ENCODE measurements at places on chromosomes 3 and 15. TPM values are rescaled to one million over a fixed set of nuclear protein-coding genes. Genes with fewer than 3 reads are reported as not detected.

DNA sequence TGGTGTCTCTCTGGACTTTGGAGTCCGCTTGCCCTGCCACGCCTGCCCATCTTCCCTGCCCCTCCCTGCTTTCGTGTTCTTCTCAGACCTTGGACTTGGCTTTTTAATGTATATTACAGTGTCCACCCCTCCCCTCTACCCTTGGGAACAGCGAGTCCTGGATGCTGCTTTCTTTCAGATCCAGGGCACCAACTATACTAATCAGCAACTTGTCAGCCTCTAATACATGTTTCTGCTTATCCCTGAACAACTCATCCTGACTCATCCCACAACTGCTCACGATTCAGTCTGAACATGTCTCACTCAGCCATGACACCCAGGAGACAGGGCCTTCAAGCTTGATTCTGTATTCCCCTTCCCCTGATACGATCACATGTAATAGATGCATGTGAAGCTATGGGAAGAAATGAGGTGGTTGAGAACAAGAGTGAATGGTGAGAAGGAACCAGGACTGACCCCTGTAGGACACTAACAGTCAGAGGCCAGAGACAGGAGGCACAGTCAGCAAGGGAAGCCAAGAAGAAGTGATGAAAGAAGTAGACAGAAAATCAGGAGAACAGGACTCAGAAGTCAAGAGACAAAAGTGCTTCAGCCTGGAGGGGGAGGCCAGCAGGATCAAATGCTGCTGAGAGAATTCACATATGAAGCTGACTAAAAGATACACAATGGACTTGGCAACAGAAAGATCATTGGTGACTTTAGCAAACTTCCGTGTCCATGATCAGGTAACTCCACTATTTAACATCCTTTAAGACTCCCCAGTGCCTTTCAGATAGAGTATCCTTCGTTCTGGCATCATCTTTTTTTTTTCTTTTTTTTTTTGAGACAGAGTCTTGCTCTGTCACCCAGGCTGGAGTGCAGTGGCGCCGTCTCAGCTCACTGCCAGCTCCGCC, 35.4 kb downstream of the BCL2L10 start:
- DNase-seq: no peak
- H3K4me1 ChIP-seq: peaks cover 5% of the 10 kb centered on the region
- no peaks in the 10 kb centered on the region for H3K36me3 ChIP-seq
- no peak overlapping the region for H3K4me3 ChIP-seq
- no peak overlapping the region for H3K27ac ChIP-seq

DNA sequence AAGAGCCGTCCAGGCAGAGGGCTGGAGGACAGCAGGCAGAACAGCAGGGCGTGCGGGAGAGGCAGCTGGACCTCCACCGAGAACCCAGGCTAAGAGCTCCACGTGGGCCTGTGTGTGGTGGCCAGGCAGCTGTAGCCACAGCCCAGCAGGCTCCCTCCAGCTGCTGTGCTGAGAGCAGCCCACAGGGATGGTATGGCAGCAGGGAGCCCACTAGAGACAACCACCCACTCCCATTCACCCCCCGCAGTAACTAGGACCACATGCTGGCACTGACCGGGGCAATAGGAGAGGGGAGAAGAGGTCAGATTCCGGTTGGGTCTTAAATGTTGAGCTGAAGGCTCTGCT, 25.6 kb upstream of the MUSTN1 start:
- H3K36me3 ChIP-seq: peaks cover 10% of the 10 kb centered on the region
- no peak for DNase-seq
- no peaks in the 10 kb centered on the region for H3K4me1 ChIP-seq
- no peak overlapping the region for H3K27ac ChIP-seq

ARPIN gene
- not detected for total RNA-seq

GRCh38 chr3:42755681-42756578, 17.1 kb downstream of the CCDC13 start:
- peak; percentile 34 for DNase-seq
- no peaks in the 10 kb centered on the region for H3K27me3 ChIP-seq
- no peak overlapping the region for H3K27ac ChIP-seq

DNA sequence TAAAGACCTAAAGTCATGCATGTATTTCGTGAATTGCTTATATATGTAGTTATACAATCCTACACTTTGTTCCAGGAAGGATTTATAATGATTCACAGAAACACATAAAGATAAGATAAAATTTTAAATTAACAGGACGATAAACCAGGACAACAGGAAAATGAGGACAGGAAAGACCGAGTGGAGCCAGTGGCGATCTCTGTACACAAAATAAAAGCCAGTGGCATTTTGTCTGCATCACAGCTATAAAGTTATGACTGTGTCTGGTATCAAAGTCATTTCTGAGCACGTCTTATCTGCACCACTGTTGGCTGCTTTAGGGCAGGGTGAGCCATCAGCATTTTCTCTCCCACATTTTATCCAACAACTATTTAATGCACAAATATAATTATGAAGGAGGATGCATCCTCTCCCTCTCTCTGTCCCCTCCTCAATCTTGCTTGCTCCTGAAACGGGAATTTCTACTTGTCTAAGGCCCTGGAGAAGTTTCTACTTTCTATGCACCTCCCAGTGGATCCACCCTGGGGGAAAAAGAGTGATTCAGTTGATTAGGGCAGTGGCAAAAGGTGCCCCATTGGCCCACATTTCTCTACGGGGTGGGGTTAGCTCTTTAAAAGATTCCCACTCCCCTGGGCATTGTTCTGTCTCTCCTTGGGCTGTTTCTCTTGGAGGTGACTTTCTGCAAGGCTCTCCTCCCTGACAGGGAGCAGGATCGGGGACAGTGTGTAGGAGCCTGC, 159.4 kb upstream of the UBE2E1 start:
- no peaks in the 10 kb centered on the region for H3K4me1 ChIP-seq
- no peak for DNase-seq
- H3K4me3 ChIP-seq: no peak overlapping the region
- H3K36me3 ChIP-seq: no peaks in the 10 kb centered on the region
- H3K27ac ChIP-seq: no peak overlapping the region

DNA sequence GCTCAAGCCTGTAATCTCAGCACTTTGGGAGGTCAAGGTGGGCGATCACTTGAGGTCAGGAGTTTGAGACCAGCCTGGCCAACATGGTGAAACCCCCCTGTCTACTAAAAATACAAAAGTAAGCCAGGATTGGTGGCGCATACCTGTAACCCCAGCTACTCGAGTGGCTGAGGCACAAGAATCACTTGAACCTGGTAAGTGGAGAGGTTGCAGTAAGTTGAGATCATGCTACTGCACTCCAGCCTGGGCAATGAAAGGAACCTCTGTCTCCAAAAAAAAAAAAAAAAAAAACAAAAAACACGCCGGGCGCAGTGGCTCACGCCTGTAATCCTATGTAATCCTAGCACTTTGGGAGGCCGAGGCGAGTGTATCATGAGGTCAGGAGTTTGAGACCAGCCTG, 18.9 kb upstream of the AP4E1 start:
- no peak for DNase-seq
- no peak overlapping the region for H3K4me3 ChIP-seq
- H3K27ac ChIP-seq: no peak overlapping the region
- H3K27me3 ChIP-seq: no peaks in the 10 kb centered on the region
- peaks cover 25% of the 10 kb centered on the region for H3K4me1 ChIP-seq

GRCh38 chr3:278300-279064, 81.9 kb downstream of the CHL1 start:
- no peak overlapping the region for H3K4me3 ChIP-seq
- no peaks in the 10 kb centered on the region for H3K27me3 ChIP-seq
- no peaks in the 10 kb centered on the region for H3K4me1 ChIP-seq
- DNase-seq: no peak

ROPN1B gene
- not detected for total RNA-seq

DNA sequence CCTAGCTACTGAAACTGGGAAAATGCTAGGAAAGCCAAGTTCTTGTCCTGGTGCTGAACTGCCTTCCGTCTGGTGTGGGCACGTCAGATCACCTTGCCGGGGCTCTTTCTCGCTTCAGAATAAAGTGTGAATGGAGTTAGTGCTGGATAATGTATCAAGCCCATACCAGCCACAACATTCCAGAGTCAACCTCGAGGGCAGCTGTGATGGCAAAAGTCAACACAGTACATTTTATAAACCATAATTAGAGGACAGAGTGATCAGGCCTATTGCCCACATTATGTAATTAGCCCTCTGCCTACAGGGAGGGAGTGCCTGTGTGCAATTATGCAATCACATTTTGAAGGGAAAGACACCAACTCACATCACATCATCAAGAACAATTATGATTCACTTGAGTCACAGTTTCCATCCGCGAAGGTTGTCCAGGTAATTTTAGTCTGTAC, 165.2 kb downstream of the RORA start:
- DNase-seq: no peak
- no peak overlapping the region for H3K27ac ChIP-seq
- no peak overlapping the region for H3K4me3 ChIP-seq
- no peaks in the 10 kb centered on the region for H3K4me1 ChIP-seq
- no peaks in the 10 kb centered on the region for H3K36me3 ChIP-seq

THRB gene
- total RNA-seq: not detected

ZNF621 gene
- 18.5 TPM for total RNA-seq

DNA sequence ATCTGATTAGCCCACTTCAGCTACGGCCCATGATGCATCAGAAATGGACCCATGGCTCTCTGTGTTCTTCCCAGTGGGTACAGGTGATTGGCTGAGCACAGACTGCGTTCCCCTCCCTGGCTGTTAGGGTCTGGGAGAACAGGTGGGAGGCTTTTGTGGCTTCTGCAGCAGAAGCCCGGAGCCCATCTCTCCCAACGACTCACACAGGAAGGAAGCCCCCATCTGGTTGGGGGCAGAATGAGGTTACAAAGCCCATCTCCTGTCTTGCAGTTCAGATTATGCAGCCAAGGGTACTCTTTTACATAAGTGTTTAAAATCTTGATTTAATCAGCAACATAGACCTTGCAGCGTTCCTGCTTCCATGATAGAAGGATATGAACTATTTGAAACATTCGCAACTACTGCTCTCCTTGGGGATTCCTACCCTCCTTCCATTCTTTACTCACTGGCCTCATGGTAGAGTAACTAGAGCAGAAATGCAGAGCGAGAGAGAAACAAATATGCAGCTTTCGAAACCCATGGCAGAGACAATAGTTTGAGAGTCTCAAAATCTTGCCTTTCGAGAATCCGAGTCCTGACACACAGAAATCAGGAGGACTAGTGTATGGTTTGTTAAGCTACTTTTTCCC, 291.3 kb downstream of the TLE3 start:
- H3K27me3 ChIP-seq: peaks cover 6% of the 10 kb centered on the region
- H3K4me1 ChIP-seq: peaks cover 18% of the 10 kb centered on the region
- DNase-seq: no peak
- no peak overlapping the region for H3K4me3 ChIP-seq
- H3K27ac ChIP-seq: no peak overlapping the region

DNA sequence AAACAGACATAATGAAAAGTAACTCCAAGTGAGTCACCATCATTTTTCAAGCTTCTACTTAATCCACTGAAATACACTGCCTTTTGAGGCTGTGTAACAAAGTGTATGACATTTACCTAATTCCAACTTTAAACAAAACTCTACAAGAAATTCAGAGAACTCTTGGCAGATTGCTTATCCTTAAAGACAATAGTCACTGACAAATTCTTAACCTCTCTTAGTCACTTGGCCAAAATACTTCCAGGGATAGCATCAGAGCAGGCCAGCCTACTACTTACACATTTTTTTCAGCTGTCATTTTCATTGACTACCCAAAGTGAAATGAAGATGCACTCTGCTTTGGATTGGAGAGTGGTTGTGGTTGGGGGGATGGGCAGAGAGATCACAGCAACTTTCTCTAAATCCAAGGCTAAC, 3.6 kb downstream of the WWTR1 start:
- H3K27ac ChIP-seq: peak overlapping the region; percentile 36
- no peak for DNase-seq
- no peaks in the 10 kb centered on the region for H3K36me3 ChIP-seq
- H3K27me3 ChIP-seq: peaks cover 45% of the 10 kb centered on the region

SLC12A8 gene
- 1.6 TPM for total RNA-seq

DNA sequence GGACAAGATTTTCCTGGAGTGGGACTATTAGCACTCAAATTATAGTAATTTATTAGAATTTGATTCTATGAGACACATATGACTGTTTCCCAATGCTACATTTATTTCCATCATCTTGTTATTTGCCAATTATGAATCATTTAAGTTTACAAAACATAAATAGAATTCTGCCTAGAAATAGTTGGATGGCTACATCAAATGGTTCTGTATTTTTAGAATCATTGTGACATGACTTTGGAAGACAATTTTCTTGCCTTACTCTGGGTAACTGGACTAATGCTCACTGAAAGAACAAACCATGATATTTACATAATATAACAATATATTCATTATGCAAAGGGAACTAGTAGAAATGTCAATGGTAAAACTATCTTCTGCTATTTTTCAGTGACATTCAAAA, 173.5 kb downstream of the ZIC1 start:
- no peak overlapping the region for H3K4me3 ChIP-seq
- H3K36me3 ChIP-seq: no peaks in the 10 kb centered on the region
- H3K27me3 ChIP-seq: no peaks in the 10 kb centered on the region
- H3K4me1 ChIP-seq: no peaks in the 10 kb centered on the region

DNA sequence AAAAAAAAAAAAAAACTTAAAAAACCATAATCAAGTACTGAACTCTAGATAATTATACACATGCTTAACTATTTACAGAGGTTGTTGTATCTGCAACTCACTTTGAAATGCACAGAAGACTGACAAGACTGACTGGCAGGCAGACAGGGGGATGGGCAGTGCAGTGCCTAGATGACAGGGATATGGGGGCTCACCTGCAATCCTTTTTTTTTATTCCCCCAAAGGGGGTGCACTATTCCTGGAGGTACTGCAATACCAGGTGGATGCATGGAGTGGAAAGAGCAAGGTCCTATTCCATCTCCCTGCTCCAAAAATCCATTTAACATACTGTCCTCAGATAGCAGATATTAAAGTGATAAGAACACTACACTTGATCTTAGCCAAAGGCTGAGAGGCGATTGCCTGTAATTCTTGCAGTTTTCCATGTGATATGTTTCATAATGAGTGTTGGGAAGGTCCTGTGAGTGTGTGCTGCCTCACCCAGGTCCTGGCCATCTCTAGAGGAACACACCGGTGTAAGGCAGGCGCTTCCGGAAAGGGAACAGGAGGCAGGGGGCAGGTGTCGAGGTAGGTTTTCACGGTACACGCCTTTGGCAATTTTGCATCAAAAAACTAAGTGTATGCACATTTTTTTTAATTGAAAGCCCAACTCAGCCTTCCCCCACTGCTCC, 22.7 kb downstream of the SEC61A1 start:
- no peak overlapping the region for H3K27ac ChIP-seq
- DNase-seq: no peak
- peaks cover 13% of the 10 kb centered on the region for H3K36me3 ChIP-seq
- H3K4me3 ChIP-seq: no peak overlapping the region
- H3K27me3 ChIP-seq: no peaks in the 10 kb centered on the region

SGO1 gene
- 26.5 TPM for total RNA-seq

- peaks cover 2% of the 10 kb centered on the region for H3K4me1 ChIP-seq
- H3K4me3 ChIP-seq: no peak overlapping the region
- no peak overlapping the region for H3K27ac ChIP-seq
- DNase-seq: no peak
- no peaks in the 10 kb centered on the region for H3K27me3 ChIP-seq
- H3K36me3 ChIP-seq: peaks cover 48% of the 10 kb centered on the region
Measured at GRCh38 chr3:197542741-197543454, 12.9 kb downstream of the BDH1 start.

MYL3 gene
- total RNA-seq: not detected
